B cell (primary cell): ENCODE measurements at places on chromosomes 7 and 10. TPM values are rescaled to one million over a fixed set of nuclear protein-coding genes. Genes with fewer than 3 reads are reported as not detected.

LRRC4 gene
- polyA plus RNA-seq = 0.22 and 0.98 TPM in 2 replicates

GRCh38 chr7:10724449-10724848 lies 249.2 kb upstream of the PHF14 start:
- DNase-seq = no peak

DNA sequence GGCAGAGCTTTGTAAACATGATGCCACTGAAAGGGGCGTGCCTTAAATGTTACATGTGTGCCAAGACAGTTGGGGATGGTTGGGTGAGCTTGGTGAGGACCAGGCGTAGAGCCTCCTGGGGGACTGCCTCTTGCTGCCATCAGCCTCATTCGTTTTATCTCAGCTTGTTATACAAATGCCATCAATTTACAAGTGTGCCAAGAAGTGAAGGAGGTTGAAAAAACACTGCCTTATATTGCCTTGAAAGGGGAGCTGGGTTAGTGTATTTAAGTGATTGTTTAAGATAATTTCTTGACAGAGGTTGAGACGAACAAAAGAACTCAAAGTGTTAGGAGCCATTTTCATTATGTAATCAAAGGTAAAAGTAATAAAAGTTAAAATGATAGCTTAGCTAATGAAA lies 354.7 kb downstream of the PHTF2 start:
- DNase-seq = no peak

DNA sequence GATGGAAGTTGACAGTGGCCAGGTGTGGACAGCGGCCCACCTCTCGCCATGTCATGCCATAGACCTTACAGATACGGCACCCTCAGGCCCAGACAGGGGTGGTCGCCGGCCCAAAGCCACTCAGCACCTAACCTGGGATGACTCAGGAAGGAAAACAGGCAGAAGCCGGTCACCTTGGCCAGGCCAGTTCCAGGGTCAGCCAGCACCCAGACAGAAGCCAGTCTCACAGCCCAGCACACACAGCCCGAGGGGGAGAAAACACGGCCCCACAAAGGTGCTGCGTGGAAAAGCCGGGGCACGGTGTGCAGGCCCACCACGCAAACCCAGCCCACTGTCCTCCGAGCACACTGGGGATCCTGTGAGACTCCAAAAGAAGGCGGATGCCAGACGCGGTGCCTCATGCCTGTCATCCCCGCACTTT lies 95.2 kb upstream of the DNAAF5 start:
- no peak for DNase-seq

- DNase-seq = no peak
Measured at GRCh38 chr7:7125963-7126362, 56.4 kb upstream of the C1GALT1 start.

DNA sequence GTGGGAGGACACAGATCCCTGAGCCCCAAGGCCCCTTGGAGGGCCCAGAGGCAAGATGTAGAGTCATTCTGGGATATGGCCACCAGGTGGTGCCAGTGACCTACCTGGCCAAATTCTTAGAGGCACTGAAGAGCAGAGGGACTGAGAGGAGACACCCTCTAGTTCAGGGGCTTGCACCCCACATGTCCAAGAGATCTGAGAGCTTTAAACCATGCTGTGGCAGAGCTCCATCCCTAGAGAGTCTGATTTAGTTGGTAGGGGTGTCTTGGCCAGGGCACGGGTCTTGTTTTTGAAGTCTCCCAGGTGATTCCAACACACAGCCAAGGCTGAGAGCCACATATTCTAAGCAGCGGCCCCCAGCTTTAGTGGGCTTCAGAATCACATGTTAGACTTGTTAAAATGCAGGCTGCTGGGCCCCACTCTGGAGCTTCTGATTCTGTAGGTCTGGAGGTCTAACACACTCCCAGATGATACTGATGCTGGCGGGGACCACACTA lies 52.5 kb downstream of the PRF1 start:
- peak; percentile 76 for DNase-seq

GTF2IRD1 gene
- polyA plus RNA-seq = 0.42 and 0.45 TPM in 2 replicates

DNA sequence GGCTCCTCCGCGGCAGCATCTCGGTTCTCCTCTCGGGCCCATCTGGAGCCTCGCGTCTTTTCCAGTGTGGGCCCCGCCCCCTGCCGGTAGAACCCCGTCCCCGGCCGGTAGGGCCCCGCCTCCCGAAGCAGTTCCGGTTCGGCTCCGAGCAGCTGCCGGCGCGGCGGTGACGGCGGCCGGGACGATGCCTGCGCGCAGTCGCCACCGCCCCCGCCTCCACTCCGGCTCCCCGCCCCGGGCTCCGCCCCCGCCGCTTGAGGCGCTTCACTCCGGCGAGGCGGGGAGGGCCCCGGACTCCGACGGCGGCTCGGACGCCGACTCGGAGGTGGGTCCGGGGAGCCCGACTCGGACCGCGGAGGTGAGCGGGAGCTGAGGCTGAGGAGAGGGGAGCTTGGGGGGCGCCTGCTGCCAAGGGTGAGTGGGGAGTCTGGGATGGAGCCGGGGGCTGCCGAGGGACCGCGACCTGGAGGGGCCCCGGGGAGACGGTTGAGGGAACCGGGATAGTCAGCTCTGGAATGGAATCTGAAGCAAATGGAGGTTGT lies at the start of gene SAMD8:
Gene SAMD8, plus strand, starts transcription at position 292 of the 542 bp plus-strand sequence. CDS start 38,873 bp downstream, outside the sequence.
- peak; percentile 98 for DNase-seq

NOS3 gene
- polyA plus RNA-seq = 0.54 and 0.75 TPM in 2 replicates

PSAP gene
- 188 and 206 TPM in 2 replicates for polyA plus RNA-seq

- no peak for DNase-seq
Measured at GRCh38 chr10:108049668-108050067, 885.2 kb upstream of the SORCS1 start.

CC2D2B gene
- polyA plus RNA-seq = 0.58 and 0.70 TPM in 2 replicates

DNA sequence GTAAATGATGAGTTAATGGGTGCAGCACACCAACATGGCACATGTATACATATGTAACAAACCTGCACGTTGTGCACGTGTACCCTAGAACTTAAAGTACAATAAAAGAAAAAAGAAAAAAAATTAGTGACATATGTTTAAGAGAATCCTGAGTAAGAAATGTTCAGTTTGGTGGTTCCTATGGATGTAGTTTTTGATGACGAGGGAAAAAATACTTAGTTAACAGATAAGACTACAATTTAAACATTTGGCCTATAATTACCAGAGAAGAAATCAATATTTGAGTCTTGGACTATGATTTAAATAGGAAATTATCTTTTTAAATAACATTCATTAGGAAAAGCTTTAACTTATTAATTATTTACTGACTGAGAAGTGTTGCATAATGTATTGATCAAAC lies 39.2 kb upstream of the SLC26A3 start:
- DNase-seq = no peak

TMEM248 gene
- polyA plus RNA-seq = 76.0 and 131 TPM in 2 replicates

ARMC3 gene
- not detected in 2 replicates for polyA plus RNA-seq
